ENCODE measurements at places on chromosomes 4 and X. TPM values are rescaled to one million over a fixed set of nuclear protein-coding genes. Genes with fewer than 3 reads are reported as not detected.

The TMEM255A gene
- total RNA-seq = 4.6 TPM

The TCEAL9 gene
- 69.0 TPM for total RNA-seq

The IL21 gene
- not detected for total RNA-seq

The TENM3 gene
- 127 TPM for total RNA-seq

The RASSF6 gene
- 0.07 TPM for total RNA-seq

The SSX4 gene
- not detected for total RNA-seq

The BCAP31 gene
- 222 TPM for total RNA-seq

The SLC2A9 gene
- total RNA-seq = 0.62 TPM

DNA sequence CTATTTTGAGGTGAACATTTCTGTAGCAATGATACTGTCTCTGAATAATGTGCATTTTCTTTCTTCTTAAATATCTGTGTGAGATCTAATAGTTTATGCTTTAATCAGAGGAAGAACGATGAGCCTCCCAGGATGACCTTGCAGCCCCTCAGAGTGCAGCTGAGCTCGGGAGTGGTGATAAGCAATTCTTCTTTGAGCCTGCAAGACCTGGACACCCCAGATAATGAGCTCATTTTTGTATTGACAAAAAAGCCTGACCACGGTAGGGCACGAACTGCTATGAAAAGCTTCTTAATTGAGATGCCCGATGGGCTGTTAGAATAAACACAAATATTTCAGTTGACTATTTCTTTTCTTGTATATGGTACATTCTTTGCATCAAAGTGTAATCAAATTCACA, 105.0 kb upstream of the ANXA3 start:
- DNase-seq = no peak

- DNase-seq = no peak
Observed at GRCh38 chr4:124491361-124492145, 221.0 kb downstream of the ANKRD50 start.

DNA sequence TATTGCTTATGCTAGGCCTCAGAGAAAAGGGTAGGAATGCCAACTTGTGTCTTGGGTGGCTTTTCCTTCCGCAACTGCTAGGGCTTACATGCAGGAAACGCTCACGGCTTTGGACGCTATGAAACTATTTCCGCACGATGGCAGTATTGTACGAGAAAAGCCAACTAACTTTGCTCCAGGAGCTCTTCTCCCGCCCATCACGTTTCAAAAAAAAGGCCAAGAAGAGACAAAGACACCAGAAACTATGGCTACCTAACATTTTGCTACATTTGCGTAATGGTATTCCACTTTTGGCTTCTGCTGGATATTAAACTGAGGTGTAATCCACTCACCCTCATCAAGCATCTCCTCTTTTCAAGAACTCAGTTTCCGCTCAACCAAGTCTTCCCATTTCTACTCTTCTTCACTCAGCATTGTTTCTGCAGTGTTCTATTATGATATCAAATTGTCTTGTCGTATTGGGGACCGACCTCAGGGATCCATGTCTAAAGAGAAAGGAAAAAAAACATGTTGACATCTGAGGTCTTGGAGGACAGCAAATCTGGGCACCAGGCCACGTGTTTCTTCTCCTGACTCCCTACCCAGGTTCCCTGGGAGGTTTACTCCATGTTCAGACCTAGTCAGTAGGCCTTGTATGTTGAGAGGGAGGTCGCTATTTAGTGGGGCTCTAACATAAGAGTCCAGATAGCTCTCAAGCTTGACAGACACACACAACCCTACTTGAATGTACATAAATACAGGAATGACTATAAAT, 239.4 kb upstream of the STK26 start:
- peak; percentile 64 for DNase-seq

GRCh38 chr4:169070071-169070894, 60.2 kb upstream of the CBR4 start:
- peak; percentile 98 for DNase-seq

DNA sequence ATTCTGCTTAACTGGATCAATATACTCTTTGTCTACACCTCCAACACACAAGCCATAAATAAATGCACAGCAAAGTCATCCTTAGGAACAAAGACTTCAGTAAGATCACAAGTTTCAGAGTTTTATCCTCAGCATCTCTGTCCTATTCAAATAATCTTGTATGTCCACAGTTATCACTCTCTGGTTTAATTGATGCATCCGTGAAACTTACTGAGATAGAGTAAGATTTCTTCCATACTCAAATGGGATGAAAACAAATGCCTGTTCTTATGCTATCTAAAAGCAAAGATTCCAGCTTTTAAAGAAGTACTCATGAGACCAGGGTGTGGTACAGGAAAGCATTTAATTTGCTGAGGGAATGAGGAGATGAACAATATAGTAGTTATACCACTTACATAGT, 184.6 kb upstream of the SLC7A11 start:
- DNase-seq = no peak

DNA sequence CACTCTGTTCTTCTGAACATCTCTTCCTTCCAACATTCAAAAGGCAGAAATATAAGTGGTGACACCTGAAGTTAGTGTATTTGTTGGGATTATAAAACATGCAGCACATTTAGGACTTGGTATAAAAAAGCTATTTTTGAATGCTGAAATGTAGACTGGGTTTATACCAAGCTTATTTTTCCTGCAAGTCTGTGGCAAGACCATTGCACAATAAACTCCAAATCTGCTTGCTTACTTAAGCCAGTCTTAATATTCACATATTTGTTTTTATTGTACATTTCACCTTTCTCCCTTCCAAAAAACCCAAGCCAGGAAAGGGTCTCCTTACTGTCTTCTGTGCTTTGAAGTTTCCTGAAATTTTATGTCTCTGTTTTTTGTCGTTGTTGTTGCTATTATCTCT, 63.7 kb downstream of the FHIP1A start:
- DNase-seq = no peak

DNA sequence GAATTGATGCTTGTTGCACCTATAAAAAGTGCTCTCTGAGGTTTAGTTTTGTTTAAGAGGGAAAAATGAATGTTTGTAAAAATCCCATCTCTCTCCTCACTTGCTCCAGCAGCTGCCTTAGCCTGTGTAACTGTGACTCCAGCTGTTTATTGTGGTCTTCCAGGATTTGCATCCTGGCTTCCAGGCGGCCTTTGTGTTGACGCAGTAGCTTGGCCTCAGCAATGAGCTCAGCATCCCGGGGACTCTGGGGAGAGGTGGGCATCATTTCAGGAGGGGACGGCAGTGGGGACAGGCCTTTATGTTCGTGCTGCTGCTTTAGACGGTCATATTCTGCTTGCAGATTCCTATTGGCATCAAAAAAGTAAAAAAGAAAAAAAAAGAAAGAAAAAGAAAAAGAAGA, 75.3 kb upstream of the FTHL17 start:
- DNase-seq = no peak

GRCh38 chr4:173013232-173013930, 155.2 kb upstream of the GALNT7 start:
- DNase-seq = no peak

DNA sequence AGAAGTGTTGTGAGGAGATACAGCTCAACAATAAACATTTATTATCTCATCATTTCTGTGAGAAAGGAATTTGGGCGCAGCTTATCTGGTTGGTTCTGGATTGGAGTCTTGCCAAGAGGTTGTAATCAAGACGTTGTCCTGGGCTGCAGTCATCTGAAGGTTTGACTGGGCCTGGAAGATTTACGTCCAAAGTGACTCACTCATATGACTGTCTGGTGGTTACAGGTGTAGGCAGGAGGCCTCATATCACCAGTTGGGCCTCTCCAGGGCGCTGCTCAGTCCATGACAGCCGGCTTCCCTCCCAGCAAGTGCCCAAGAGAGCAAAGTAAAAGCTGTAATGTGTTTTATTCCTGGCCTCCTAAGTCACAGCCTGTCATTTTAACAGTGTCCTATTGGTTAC, 106.3 kb downstream of the USP46 start:
- no peak for DNase-seq

GRCh38 chr4:106104276-106104675, 209.0 kb downstream of the NPNT start:
- DNase-seq = peak; percentile 6

GRCh38 chr4:6573986-6574746, 823 bp upstream of the MAN2B2 start:
- DNase-seq = no peak

GRCh38 chr4:175891851-175892250, 79.8 kb upstream of the GPM6A start:
- peak; percentile 26 for DNase-seq

DNA sequence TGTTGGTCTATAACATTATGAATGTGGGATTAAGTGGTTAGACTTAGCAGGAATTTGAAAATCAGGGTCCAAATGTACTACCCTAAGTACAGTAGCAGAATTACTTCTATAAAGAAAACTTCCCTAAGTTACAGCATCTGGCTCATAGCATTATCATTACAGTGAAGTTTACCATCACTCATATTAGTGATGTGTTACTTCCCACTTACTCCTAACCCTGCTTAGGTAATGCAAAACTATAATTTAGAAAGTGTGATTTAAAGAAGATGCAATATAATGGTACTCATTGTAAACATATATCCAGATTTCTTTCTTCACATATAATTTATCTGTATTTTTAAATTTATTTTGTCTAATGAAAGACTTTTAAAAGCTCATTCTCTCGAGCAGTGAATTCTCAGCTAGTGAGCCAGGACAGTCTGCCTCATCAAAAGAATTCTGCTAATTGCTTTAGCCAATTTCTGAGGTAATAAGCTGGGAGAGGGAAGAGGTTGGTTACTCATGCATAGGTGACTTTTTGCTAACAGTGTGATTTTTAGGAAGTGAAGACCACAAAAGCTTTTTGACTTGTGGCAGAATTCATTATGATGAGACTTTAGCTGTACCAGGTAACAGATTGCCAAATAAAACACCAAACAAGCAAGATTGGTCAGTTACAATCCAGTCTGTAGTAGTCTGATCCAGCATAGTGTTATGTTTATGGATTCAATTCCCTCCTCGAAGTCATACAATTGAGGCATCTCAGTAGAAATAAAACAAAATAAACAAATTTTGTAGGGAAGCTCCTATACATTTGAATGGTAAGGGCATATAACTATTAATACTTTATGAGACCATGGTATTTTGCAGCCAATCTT, 21.0 kb downstream of the PLS3 start:
- peak; percentile 30 for DNase-seq

DNA sequence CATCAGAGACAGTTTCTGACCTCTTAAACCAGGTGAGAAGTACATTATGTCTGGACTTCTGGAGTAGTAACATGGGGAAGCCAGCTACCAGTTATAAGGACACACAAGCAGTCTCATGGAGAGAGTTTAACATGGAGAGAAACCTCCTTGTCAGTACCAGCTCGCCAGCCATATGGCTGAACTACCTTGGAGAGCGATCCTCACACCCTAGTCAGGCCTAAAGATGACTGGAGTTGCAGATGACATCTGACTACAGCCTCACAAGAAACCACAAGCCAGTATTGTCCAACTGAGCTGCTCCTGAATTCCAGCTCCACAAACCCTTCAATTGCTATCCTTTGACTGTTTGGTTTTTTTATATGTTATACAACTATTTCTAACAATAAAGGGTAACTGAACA, 49.8 kb downstream of the PDHA2 start:
- DNase-seq = peak; percentile 3

DNA sequence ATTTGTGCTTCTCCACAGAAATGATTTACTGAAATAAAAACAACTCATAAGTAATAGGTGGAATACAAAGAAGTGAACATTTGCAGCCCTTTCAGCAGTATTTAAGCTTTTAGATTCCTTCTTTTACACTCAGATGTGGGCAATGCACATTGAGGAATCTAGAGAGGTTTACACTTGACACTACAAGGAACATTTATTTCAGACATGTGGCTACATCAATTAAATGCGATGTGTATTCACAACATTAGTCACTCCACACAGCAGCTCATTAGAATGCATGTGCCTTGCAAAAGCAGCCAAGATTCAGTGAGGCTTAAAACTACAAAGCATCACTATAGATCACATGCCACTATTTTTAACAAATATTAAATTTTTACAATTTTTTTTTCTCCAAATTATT, 480.7 kb downstream of the INPP4B start:
- DNase-seq = peak; percentile 74

DNA sequence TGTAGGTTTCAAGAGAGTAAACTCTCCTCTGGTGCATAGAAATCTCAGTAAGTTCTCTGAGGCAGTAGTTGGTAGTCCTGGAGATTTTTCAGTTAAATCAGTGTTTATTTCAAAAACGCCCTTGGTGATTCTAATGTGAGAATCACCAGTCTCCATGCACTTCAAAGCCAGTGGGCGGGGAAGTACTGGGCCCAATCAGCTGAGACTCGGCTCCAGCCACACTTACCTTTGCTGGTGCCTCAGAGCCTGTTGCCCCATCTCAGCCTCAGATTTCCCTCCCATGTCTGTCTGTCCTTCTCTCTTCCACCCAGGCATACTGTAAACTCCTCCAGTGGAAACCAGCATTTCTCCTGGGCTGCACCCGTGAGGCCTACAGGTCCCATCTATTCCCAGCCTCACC, 7.4 kb upstream of the MGST2 start:
- DNase-seq = no peak
